ENCODE measurements at places on chromosomes 5 and 9. TPM values are rescaled to one million over a fixed set of nuclear protein-coding genes. Genes with fewer than 3 reads are reported as not detected.

- no peak for DNase-seq
These were observed 20.4 kb downstream of the ACO1 start for GRCh38 chr9:32404856-32405255.

DNA sequence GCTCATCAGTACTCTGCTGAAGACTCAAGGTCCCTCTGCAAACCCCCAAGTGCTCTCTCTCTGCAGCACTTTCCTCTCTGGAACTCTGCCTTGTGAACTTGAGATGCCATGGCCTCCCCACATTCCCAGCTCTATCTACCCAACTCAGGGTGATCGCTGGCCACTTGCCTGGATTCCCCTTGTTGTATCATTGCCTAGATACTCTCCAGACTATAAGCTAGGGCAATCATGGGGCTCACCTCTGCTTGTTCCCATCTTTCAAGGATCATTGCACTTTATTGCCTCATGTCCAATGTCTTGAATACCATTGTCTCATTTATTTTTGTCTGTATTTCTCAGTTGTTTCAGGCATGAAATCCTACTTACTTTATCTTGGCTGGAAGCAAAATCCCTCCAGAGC lies 144.1 kb downstream of the PLPPR1 start:
- no peak for DNase-seq

The C9 gene
- 0.36 TPM for total RNA-seq

GRCh38 chr9:130336027-130336610 lies 70.6 kb downstream of the HMCN2 start:
- no peak for DNase-seq

DNA sequence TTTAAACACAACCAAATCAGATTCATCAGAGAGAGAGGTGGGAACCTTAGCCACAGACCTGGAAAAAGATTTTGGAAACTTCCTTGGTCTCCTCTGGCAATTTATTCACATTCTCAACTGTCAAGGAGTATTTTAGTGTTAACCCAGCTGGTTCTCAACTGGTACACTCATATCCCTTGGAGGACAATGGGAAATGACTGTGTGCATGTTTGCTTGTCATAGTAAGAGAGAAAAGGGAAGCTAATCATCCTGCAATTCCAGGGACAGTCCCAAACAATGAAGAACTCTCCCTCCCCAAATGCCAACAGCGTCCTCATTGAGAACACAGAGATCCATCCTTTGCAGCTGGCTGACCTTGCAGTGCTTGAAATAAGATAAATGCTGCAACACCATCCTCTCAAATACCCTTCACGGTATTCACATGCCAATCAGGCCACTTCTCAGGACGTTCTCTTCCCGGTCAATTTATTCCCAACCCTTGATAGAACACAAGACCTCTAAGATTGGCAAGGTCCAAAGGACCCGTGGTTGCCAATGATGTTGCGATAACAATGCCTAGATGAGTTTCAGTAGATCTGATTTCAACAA lies 75.5 kb downstream of the EPB41L4B start:
- DNase-seq = no peak

DNA sequence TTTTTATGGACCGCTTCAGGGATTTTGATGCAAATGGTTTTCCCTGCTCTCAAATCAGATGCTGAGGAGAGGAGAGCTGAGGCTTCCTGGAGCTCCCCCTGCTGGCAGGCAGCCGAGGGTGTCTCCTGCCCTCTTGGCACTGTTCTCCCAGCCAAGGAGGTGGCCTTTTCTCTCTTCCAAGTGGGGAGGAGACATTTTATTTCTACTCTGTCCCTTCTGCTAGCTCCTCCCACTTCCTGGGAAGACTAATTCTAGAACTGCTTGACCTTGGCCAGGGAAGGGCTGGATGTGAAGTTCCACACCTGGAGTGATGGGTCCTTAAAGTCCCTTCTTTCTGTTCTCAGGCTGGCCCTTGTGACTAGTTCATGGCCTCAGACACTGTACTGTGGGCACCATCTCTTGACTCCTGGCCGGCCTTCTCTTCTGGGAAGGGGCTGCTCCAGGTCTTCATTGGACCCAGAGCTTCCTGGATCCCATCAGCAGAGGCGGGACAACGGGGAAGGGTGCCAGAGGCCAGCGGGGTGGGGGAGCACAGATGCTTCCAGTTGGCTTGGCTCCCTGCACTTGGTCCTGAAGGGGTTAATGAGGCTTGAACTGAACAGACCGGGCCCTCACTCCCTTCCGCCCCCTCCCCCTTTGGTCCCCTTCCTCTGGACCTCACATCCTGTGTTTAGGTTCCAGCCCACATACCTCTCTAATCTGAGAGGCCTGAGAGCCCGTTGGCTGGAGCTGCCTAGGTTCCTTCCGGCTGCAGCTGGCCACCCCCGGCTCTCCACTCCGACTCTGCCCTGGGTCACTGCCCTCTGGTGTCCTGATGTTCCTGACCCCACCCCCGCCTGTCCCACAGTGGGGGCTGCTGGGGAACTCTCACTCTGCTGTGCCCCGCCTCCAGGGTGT lies 32.1 kb downstream of the PTPA start:
- DNase-seq = peak; percentile 97

The FGF10 gene
- 1.8 TPM for total RNA-seq

DNA sequence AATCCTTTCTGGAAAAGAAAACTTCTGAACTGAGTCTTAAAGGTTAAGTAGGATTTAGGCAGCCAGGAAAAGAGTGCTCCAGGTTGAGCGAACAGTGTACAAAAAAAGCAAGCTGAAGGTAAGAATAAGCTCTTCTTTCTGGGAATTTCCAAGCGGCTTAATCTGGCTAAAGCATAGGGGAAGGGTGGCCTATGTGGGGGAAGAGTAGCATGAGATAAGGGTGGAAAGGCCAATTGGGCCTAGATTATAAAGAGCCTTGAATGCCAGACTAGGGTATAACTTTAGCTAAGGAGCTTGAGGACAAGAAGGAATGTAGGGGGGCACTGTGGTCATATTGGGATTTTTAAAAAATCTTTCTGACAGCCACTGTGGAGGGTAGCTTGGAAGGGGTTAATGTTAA lies 37.3 kb upstream of the NR5A1 start:
- DNase-seq = no peak

DNA sequence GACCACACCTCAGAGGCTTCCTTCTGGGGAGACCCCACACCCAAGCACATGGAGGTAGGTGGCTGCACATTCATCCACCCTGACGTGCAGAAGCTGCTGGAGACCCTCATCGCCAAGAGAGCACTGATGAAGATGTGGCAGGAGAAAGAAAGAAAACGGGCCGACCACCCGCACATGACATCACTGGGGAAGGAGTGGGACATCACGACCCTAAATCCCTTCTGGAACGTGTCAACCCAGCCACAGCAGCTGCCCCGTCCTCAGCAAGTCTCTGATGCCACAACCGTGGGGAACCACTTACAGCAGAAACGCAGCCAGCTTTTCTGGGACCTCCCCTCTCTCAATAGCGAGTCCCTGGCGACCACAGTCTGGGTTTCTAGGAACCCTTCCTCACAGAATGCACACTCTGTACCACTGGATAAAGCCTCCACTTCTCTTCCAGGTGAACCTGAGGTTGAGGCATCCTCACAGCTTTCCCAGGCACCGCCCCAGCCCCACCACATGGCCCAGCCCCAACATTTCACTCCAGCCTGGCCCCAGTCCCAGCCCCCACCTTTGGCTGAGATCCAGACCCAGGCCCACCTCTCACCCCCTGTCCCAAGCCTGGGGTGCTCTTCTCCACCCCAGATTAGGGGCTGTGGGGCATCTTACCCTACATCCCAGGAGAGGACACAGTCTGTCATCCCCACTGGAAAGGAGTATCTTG lies 3.0 kb downstream of the SPATA31E1 start:
- no peak for DNase-seq

DNA sequence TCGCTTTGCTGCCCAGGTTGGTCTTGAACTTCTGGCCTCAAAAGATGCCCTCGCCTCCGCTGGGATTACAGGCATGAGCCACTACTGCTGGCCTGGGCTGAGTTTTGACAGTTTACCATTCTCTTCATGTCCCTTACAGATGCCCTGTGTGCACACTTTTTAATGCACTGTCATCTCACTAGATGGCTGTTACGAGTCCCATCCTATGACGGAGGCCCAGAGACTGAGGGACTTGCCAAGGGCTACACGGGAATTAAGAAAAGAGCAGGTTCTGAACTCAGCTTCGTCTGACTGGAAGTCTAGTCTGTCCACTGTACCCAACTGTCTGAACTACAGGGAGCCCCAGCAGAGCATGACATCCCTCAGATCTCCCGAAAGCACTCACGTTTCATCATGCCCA lies 63.9 kb downstream of the ARHGEF37 start:
- DNase-seq = no peak
